GM12865 (cell line): ENCODE measurements at places on chromosomes 12 and 14.
A peak's percentile ranks its signal among the peaks of the same experiment; 100 is the strongest.

DNA sequence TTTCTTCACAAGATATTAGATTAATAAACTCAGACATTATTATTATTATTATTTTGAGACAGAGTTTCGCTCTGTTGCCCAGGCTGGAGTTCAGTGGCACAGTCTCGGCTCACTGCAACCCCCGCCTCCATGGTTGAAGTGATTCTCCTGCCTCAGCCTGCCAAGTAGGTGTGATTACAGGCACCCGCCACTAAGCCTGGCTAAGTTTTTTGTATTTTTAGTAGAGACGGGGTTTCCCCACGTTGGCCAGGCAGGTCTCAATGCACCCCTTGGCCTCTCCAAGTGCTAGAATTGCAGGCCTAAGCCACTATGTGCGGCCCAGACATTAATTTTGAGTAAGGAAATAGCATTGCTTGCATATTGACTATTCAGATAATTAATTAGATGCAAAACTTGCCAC lies 554.9 kb upstream of the LRFN5 start:
- DNase-seq: no peak

DNA sequence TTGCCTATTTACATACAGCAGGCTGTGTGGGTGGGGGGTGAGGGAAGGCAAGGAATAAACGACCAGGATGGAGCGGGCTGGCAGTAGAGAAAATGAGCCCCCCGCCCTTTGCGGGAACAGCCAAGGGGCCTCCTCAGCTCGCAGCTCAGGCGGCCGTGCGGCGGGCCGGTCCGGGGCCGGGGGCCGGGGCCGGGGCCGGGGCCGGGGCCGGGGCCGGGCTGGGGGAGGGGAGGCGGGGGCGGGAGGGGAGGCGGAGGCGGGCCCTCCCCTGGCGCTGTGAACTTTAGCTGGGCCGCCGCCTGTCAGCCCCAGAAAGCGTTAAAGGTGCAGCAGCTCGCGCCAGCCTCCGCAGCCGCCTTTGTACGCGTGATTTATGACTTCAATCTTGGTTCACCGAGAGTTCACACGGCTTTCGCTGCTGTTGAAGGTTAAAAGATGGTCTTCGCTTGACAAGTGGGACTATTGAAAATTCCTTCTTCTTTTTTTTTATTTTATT lies 28.8 kb downstream of the HOXC4 start:
- DNase-seq: no peak

GRCh38 chr14:85601246-85601645 lies 71.3 kb downstream of the FLRT2 start:
- DNase-seq: no peak

GRCh38 chr12:92261071-92261470 lies 115.4 kb upstream of the BTG1 start:
- no peak for DNase-seq

DNA sequence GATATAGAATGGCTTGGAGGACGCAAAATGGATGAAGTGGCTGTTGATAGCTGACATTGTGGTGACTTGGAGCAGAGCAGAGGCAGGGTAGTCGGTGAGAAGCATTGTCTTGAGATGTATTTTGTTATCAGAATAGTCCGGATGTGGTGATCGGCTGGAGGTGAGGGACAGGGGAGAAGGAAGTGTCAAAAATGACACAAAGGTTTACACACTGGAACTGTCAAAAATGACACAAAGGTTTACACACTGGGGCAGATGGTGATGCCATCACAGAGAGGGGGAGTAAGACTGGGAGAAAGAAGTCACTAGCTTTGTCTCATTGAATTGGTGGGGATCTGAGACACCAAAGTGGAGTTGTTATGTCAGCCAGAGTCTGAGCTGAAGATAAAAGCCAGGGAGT lies 30.1 kb downstream of the CDKL1 start:
- no peak for DNase-seq

DNA sequence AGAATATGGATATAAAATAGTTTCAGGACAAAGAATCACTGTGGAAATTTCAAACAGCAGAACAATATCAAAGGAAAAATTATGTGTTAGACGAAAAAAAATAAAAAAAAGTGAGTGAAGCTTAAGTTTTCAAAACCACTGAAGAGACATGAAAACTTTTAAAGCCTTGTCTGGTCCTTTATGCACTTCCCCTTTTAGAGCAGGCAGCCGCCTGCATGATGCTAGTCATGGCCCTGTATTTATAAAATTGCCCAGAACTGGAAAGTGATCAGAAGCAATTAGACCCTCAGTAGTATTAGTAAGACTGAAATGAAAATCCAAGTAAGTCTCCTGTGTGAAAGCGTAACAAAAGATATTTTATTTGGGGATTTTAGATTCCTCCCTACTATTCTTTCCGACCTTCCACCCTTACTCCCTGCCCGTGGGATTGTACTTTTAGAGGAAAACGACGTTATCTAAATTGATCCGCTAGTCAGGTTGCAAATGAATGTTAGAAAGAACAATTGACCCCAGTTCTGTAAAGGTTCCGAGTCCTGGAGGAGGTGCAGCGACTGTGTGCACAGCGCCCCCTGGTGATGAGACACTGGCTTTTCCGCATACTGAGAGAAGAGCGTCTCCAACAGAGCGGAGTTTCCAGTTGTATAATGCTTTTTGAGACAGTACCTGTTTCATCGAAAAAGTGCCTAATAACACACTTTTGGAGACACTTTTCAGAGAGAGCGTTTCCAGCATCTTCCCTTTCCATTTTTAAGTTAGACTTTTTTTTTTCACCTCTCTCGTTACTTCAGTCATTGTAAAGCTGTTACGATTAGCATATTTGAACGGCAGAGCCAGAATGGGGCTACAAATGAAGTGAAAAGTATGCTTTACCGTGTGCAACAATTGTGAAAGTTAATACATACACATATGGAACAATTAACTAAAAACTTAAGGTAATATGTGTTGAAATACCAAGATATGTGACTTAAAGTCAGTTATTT lies 12.4 kb downstream of the MGST1 start:
- DNase-seq: peak; percentile 30

DNA sequence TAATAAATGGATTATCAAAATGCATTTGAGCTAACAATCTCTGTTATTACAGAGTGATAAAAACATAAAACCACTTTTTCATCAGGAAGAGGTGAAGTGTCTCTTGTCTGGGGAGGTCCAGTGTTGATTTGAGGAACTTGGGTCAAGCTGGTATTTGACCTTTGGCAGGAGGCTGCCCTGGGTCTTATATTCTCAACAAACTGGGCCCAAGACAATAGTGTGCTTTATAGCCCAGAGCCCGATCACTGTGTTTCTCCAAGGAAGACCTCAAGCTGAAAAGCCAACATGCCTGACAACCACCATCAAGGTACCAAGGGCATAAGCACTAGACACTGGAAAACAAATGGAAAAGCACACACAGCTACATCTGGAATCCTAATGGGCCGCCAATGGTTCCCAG lies 137.0 kb downstream of the SLC25A21 start:
- DNase-seq: no peak

GRCh38 chr14:23432946-23433345 lies 2.5 kb downstream of the MYH7 start:
- no peak for DNase-seq

GRCh38 chr12:13566292-13566691 lies 369.8 kb downstream of the EMP1 start:
- DNase-seq: no peak

GRCh38 chr14:71050227-71050823 lies 143.1 kb downstream of the PCNX1 start:
- no peak for DNase-seq

- DNase-seq: no peak
These were observed 5.2 kb downstream of the CMAS start for GRCh38 chr12:22051114-22051698.

DNA sequence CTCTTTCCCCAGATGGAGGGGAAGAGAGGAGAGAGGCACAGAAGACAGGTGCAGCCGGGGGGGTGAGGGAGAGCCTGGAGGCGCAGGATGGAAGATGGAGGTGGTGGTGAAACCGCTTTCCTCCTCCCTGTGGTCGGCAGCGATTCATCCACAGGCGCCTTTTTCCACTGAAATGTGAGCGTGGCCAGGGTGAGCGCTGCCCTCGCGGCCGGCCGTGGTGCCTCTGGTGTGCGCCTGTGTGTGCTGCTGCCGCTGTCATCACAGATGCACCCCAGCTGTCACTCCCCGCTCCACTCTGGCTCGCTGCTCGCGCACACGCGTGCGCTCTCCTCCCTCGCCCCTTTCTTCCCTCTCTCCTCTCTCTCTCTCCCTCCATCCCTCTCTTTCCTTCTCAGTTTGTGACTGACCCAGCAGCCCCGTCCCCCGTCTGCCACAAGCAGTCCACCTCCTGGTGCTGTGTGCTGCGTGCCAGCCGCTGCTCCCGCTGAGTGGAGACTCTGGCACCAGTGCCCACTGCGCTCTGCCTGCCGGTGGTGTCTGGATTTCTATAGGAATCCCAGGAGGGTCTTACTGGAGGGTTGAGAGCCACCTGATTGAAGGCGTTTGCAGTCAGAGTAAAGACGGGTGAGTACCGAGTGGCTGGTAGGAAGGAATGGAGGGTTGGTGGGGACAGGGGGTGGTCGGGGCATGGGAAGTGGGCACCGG lies at the start of gene LRTM2:
TSS of gene LRTM2 (plus strand) at position 375 of the 705 bp plus-strand sequence. CDS start 7,584 bp downstream, outside the sequence.
- DNase-seq: no peak

DNA sequence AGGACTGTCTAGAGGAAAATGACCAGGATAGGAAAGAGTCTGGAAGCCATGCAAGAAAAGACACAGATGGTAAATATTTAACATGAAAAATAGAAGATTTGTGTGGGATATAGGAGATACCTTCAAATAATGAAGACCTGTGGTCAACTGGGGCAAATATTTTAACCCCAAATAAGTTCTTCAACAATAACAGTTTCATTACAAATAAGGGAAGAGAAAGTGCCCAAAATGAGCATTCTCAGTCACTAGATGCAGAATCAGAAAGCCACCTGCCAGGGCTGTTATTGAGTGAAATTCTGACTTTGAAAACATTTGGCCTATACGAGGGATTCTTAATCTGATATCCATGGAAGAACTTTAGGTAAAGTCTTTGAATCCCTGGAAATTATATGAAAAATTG lies 231.2 kb upstream of the PLEKHG7 start:
- DNase-seq: peak; percentile 86

DNA sequence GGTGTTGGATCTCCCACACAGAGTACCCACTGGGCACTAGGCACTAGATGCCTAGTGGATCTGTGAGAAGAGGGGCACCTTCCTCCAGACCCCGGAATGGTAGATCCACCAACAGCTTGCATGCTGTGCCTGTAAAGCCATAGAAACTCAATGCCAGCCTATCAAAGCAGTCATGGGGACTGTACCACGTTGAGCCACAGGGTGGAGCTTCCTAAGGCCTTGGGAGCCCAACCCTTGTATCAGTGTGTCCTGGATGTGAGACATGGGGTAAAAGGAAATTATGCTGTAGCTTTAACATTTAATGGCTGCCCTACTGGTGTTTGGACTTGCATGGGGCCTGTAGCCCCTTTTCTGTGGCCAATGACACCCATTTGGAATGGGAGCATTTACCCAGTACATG lies 1024.9 kb downstream of the TMEM121 start:
- no peak for DNase-seq

DNA sequence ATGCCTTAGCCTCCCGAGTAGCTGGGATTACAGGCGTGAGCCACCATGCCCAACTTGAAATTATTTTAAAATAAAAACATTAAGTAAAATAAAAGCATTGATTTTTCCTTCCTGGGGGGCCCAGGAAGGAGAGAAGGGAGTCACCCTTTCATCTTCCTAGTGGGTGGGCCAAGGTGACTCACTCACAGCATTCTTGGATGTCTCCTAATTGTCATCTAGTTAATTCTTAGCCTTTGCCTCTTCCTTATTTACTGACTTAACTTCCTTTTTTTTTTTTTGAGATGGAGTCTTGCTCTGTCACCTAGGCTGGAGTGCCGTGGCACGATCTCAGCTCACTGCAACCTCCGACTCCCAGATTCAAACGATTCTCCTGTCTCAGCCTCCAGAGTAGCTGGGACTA lies 29.2 kb downstream of the TMEM120B start:
- DNase-seq: no peak

DNA sequence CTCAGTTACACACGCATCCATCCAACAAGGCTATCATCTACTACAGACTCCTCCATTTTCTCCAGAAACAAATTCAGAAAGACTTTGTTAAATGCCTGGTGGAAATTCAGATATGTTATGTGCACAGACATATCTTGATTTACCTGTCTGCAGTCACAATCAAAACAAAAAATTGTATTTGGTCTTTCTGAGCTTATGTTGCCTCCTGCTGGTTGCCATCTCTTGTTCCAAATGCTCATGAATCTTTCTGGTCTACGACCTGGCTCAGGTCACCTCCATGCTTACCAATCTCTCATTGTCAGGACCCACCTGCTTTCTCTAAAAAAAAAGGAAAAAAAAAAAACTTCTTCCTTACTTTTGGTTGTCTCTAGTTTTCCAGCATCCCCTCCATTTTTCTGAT lies 169.2 kb upstream of the PLXNC1 start:
- peak; percentile 64 for DNase-seq

DNA sequence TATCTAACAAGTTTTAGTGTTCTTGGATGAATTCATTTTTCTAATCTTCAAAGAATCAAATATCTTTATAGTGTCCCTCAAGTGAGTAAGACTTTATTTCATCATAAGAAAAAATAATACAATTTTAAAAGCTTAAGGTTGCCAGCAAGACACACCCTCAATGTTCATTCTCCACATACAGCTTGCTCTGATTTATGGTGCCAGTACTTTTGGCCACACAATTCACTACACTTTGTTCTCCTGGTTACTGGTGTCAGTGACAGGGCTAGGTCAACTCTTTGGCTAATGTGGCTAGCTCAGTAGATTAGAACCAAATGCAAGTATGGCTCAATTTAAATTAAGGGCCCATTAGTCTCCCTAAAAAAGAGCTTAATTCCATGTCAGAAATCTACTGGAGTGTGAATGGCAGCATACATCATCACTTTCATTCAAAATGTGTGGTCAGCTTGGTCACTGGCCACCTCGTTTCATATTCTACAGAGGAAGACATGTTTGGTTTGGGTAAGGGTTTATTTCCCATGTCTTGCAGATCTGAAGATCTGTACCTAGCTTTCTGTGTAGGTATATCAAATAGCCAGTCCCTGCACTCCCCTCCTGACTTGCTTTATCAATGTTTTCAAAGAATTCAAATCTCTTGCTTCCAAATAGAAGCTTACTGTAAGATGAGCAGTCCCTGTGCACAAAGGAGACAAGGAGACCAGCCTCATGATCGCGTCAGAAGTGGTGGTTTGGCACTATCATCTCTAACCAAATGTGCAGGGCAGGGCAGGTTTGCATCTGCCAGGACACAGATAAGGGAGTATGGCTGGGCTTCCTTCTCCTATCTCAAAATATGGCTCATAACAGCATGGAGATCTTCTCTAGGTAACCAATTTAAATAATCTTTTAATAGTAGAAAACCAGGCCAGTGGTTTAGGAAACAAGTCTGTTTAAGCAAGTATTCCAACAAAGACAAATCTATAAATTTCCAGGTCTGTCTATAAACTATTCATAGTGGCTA lies 31.3 kb downstream of the HECTD4 start:
- DNase-seq: peak; percentile 11

DNA sequence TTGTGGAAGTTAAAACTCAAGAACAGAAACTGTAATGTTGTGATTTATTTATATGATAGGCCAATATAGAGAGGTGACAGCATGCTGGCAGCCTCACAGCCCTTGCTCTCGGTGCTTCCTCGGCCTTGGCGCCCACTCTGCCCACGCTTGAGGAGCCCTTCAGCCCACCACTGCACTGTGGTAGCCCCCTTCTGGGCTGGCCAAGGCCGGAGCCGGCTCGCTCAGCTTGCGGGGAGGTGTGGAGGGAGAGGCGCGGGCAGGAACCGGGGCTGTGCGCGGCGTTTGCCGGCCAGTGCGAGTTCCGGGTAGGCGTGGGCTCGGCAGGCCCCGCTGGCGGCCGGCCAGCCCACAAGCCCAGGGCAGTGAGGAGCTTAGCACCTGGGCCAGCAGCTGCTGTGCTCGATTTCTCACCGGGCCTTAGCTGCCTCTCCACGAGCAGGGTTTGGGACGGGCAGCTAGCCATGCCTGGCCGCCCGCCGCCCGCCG lies 65.8 kb upstream of the SLC8A3 start:
- DNase-seq: peak; percentile 73

- DNase-seq: no peak
These were observed 74.4 kb upstream of the GALNT9 start for GRCh38 chr12:132403636-132404434.
